IPS DF 6.9 (cell line): ENCODE measurements at places on chromosomes 7 and 10.

DNA sequence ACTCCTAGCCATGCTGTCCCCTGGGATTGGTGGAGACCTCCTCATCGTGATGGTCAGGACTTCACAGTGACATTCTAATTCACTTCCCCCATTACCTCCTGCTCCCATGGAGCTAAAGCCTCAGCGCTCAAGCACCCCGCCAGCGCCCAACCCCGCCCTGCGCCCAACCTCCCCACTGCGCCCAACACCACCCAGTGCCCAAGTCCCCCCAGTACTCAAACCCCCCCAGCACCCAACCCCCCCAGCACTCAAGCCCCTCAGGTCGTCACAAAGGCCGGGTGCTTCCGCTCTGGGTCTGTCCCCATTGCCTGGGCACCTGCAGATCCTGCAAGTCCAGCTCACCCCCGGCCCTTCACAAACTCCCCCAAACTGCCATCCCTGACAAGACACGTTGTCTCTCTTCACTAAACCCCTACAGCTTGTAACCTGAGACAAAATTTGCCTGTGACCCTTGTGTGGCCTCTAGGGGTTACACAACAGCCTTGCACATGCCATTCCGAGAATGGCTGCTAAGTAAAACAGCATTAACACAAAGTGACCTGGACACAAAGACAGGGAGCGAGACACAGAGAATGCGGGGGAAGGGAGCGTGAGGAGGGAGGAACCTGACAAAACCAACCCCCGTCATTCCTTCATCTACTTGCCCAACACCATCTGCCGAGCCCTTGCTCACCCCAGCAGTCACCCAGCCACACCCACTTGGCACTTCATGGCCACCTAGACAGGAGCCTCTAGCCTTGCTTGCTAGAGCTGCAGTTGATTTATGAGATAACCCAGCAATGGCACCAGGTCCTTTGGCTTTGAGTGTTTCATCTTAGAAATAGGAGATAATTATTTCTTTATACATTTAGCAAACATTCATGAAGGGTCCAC is 107.8 kb downstream of the ADARB2 start:
- no peak for DNase-seq

GRCh38 chr7:48962821-48963505 is 38.6 kb downstream of the CDC14C start:
- DNase-seq = no peak

DNA sequence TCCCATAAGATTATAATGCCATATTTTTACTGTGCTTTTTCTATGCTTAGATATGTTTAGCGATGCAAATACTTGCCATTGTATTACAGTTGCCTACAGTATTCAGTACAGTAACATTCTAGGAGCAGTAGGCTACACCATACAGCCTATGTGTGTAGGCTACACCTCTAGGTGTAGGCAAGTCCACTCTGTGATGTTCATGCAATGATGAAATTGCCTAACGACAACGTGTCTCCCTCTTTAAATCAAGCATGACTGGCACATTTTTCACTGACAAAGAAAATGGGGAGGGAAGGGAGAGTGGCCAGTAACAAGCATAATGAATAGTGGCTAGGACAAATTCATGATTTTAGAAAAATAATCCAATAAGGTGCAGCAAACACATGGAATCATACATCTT is 1.7 kb downstream of the NCAPG2 start:
- no peak for DNase-seq

DNA sequence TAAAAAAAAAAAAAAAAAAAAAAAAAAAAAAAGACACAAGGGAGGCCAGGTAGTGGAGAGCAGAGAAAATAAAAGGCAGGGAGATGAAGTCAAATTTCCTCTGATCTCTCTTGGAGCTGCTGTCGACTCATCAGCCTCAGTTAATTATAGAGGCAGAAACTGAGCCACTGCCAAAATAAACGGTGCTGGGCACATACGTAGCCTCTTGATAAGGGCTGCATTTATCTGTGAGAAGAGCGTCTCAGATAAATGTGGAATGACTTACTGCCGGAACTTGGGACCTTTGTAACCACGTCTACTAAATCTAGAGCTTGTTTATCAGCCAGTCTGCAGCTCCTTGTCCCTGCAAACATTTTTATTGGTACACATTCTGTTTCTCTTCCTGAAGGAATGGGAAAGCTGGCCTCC is 162.3 kb downstream of the BAMBI start:
- DNase-seq = no peak

- no peak for DNase-seq
These were observed 241.9 kb downstream of the GRID1 start for GRCh38 chr10:86124734-86125133.

- no peak for DNase-seq
These were observed 42.8 kb downstream of the MINDY3 start for GRCh38 chr10:15817409-15818046.

DNA sequence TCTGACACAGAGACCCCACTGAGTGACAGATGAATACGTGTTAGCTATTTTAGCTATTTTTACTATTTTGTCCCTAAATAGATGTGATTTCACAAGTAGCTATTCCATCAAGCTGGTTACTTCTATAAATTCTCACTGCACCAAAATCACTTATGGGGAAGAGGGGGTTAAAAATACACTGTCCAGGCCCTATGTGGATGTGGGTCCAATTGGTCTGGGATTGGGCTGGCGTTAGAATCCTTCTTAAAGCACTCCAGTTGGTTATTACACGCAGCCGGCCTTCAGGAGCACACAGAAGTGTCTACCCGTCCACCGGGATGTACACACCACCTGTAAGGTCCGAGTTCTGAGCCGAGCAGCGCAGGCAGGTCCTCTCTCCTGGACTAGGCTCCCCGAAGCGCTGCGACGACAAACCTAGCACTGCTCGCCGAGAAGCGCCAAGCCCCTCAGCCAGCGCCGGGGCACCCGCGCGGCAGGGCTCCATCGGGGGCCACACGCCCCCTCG is 222.3 kb upstream of the MKLN1 start:
- DNase-seq = no peak

- DNase-seq = no peak
These were observed 58.2 kb upstream of the SLC25A13 start for GRCh38 chr7:96380111-96380512.

GRCh38 chr7:82741493-82741892 is 297.9 kb upstream of the CACNA2D1 start:
- no peak for DNase-seq

DNA sequence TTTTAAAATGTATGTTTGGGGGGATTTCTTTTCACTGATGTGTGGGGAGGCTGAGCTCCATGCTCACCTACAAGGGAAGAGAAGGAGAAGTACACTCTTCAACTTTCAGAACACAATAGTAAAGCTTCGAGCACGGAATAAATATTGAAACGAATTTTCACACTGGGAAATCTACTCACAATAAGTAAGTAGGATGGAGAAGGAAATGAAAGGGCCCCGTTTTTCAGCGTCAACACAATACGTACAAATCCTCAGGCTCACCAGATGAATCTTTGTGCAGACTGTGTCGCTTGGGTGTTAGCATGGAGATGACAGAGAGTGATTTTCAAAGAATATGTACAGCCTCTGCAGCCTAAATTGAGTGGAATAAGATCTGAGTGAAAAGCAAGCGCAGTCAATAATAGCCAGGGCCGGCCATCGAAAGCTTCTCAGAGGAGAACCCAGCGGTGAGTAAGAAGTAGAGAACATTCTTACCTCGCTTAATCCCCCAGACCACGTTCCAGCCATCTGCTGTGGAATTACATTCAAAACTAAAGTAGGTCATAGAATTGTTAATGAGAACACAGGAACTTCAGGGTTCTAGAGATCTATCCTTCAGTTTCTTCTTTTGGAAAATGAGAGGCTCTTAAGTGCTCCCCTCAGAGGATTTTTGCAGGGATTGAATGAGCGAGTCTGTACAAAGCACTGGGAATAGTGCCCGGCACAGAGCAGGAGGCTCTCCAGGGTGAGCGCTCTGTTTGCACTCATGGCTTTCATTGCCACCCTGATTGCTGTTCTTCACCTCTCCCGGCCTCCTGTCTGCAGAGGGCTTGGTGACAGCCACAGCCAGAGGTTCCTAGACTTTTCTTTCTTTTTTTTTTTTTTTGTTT is 292.8 kb downstream of the SFMBT2 start:
- no peak for DNase-seq

DNA sequence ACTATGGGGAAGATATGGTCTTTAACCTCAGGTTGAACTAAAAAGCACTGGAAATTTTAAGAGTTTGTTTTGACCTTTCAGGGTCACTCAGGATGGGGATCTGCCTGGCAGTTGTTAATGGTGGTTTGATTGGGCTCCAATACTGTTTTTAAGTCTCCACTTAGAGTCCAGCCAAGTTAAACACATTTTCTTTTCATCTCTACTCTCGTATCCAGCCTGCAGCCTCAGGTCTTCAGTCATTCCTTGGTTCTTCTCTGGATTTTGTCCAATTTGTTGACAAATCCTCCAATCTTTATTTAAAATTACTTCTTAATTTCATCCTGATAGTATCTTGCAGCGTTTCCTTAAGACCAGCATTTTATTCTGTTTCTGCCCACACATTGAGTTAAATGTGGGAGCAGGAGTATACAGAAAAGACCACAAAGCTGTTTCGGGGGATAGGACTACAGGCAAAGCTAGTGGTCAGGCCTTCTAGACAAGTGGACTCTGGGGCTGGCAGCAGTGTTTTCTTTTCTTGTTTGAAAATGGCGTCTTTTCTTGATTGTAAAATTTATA is 133.2 kb upstream of the INHBA start:
- no peak for DNase-seq

GRCh38 chr7:65796205-65796604 is 76.7 kb upstream of the VKORC1L1 start:
- no peak for DNase-seq

DNA sequence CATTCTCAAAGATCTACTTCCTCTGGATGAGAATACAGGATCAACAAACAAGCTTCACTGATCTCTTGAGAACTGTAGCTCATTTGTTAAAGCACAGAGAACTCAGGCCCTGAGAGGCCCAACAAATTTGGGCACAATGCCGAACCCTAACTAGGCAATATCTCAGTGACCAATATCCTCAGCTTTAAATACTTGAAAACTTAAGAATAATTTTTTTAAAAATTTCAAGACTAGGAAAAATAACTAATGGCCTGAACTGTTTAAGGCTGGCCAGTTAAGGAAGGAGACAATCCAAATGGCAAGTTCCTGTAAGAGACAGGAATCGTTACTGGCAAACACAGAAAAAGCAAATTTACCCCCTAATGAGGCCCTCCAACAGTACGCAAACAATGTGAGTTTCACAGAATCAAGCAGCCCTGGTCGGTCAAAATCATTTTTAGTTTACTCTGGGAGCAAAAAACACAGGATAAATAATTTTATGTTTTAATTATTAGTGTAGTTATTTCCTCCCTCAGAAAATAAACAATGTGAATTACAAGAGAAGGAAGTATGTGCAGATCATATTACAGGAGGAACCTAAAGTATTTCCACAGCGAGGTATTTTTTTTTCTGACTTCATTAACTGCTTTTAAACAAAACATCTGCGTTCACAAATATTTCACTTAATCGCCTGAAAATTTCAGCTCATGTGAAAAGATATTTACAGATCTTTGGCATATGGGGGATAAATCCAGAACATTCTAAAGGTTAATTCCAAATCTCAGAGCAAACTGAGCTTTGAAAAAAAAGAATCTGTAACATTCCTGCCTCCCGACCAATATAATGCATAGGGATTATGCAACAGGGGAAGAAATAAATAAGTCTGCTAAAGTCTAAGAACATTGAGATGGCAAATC is 39.5 kb downstream of the NT5C2 start:
- no peak for DNase-seq

- no peak for DNase-seq
These were observed 4.9 kb downstream of the HIPK2 start for GRCh38 chr7:139772873-139773272.

GRCh38 chr7:43071604-43072003 is 40.8 kb upstream of the HECW1 start:
- peak; percentile 73 for DNase-seq

DNA sequence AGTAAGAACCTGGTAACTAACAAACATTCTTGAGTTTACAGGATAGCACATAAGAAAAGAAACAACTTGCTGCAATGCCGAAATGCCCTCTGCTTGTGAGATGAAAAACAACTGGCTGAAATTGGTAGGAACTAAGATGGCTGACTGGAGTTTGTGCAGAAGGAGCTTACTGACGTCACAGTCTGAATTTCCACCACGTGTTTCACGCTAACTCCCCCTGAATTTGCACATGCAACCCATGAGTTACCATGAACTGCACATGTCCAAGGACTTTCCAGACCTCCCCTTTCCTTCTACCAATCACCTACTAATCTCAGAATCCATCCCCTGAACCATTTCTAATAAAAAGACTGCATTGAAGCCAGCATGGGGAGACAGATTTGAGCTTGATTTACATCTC is 86.3 kb upstream of the KCND2 start:
- no peak for DNase-seq

- DNase-seq = no peak
These were observed 40.9 kb downstream of the PPIF start for GRCh38 chr10:79387974-79388850.

GRCh38 chr10:15809450-15809849 is 50.9 kb downstream of the MINDY3 start:
- no peak for DNase-seq

- no peak for DNase-seq
These were observed 397.3 kb downstream of the PPP1R3A start for GRCh38 chr7:113521468-113521867.

DNA sequence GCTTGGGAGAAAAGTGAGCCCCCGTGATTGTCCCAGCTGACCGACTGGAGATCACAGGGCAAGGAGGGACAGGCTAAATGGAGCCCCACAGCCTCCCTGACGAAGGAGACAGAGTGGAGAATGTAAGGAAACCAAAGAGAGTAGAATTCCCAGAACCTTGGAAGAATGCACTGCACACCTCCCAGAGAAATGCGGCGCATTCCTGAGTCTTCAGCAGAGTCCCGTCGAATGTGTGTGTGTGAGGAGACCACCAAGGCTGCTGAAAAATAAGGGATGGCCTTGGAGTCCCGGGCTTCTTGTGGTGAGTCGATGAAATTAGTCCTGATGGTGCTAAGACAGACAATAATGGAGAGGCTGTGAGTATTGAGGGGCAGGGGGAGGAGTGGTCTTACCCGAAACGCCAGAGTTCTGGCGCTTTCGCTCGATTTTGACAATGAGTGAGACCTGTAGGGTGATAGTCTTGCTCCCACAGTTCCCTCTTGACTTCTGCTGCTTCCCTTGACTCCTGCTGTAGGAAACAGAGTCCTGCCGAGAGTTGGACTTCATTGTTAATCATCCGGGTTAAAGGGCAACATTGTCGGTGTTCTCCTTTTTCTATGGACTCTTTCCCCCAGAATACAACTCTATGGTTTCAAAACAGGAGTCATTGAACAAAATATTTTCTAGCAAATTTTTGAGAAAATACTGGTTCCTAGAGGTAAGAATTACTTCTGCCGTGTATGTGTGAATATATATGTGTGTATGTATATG is 103.2 kb downstream of the CNNM2 start:
- DNase-seq = no peak
